Suppressor macrophage (primary cell): ENCODE measurements at places on chromosomes 12 and 14.

GRCh38 chr14:100544506-100545141 is 42.6 kb downstream of the BEGAIN start:
- DNase-seq: no peak

DNA sequence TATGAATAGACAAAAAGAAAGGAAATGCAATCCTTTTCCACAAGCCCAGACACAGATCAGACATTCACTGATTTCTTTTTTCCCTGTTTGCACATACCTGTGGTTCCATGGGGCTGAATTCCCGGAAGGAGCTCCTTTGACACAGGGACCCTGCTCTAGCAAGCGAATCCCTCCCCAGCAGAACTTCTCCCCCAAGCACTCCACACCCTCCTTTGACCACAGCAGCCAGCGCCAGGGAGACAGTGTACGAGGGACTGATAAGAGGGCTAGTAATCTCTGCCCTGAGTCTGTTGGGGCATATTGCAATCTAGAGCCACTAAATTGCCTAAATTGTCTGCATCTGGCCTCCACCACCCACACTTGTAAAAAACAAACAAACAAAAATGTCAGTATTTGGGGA is 83.4 kb upstream of the NTF3 start:
- no peak for DNase-seq

DNA sequence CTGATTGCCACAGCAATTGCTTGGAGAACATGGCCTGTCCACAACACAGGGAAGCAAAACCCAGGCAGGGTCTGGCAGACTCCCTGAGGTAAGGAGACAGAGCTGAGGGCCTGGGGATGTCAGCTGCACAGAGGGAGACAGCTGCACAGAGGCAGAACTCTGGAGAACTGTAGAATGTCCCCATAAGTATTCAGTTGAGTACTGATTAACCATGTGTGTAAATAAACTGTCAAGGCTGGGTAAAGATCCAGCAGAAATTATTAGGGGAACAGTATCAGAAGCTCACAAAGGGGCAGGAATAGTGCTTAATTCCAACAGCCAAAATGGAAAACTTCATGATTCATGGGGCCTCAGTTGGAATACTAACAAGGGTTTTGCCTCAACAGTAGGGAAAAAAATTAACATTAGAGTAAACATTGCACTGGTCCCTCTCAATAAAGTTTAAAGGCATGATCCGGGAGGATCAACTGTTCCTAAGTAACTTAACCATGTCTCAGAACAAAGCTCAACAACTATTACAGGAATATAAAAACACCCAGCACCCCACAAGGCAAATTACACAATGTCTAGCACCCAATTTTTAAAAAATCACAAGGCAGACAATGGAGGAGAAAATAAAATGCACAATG is 201.3 kb upstream of the RASSF8 start:
- no peak for DNase-seq

DNA sequence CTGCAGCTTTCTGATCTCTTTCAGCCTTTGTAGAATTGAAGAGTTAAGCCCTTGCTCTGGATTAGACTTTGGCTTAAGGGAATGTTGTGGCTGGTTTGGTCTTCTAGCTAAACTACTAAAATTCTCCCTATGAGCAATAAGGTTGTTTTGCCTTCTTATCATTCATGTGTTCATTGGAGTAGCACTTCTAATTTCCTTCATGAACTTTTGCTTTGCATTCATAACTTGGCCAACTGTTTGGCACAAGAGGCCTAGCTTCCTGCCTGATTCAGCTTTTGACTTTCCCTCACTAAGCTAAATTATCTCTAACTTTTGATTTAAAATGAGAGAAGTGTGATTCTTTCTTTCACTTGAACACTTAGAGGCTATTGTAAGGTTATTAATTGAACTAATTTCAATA is 384.3 kb downstream of the RAD51B start:
- DNase-seq: no peak

DNA sequence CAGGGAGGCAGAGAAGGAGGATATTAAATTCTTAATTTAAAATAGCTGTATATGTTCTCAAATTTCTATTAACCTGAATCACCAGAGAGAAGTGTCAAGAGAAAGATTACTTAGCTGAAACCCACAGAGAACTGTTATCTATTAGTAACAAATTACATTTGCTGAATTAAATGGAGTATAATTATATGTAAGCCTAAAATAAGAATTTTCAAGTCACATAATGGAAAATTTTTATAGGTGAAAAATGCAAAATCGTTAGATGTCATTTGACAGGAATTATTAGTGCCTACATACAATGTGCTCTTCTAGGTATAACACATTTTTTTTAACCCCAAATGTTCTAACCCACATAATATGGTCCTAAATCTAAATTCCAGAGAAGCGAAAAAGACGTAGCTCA is 4.1 kb upstream of the ATP2B1 start:
- no peak for DNase-seq

DNA sequence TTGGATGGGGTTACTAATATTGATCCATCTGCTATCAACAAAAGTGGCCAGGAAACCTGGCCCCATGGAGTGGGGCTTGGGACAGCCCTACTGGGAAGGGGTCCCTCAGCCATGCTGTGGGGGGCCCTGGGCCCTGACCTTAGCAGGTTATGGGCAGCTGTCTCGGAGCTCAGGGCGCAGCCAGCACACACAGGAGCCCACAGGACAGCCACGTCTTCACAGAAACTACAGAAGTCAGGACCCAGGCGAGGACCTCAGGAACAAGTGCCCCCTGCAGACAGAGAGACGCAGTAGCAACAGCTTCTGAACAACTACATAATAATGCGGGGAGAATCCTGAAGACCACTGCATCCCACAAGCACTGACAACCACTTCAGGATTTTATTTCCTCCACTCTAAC is 11.9 kb upstream of the FKBP11 start:
- DNase-seq: no peak

DNA sequence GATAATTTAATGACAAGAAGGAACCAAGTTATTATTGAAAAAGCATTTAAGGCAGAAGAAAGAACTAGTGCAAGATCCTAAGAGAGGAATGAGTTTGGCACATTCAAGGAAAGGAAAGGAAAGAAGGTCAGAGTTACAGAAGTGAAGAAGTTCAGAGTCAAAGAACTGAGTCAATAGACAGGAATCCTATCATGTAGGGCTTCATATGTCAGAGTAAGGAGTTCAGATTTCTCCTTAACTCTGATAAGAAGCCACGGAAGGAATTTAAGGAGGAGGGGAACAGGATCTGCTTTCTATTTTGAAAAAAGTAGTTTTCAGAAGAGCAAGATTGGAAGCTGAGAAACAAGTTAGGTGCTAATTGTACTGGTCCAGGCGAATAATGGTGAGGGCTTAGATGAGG is 223.1 kb upstream of the FOXN3 start:
- DNase-seq: no peak

DNA sequence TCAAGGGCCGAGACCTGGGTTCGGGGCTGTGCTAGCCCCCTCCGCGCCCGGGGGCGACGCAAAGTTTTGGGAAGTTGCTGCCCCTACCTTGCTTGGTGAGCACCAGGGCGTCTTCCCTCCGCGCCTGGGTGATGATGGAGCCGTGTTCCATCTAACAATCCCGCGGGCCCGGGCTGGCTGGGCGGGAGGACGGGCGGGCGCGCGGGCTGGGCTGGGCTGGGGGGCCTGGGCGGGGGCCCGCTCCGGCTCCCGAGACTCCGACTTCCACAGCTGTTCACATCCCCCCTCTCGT is 298 bp downstream of the CTDSP2 start:
- DNase-seq: no peak

- peak; percentile 21 for DNase-seq
Observed at GRCh38 chr14:77542421-77543239, 44.0 kb upstream of the ISM2 start.

DNA sequence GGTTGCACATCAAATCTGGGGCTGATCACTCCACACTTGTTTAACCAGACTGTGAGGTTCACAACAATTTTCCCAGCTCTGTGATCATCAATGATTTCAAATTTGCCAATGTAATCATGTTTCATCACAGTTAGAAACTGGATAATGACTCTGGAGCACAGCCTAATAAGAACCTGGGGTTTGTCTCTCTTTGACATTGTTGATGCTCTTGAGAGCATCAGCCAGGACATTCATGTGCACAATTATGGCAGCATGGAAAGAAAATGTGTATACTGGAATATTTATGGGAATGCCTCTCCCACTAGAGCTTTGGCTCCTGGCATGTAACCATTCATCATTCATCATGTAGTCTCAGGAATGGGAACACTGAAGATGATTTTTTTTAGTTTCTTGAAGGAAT is 47.0 kb downstream of the SIX1 start:
- no peak for DNase-seq
